AG08395 (cell line): ENCODE measurements at places on chromosomes 4 and X.
A peak's percentile ranks its signal among the peaks of the same experiment; 100 is the strongest.

GRCh38 chr4:101417046-101417445 is 69.7 kb upstream of the PPP3CA start:
- no peak for DNase-seq

GRCh38 chr4:101669832-101670188 is 120.7 kb upstream of the BANK1 start:
- DNase-seq, result no peak

- no peak for DNase-seq
Measured at GRCh38 chr4:95217197-95217596, 331.6 kb downstream of the UNC5C start.

DNA sequence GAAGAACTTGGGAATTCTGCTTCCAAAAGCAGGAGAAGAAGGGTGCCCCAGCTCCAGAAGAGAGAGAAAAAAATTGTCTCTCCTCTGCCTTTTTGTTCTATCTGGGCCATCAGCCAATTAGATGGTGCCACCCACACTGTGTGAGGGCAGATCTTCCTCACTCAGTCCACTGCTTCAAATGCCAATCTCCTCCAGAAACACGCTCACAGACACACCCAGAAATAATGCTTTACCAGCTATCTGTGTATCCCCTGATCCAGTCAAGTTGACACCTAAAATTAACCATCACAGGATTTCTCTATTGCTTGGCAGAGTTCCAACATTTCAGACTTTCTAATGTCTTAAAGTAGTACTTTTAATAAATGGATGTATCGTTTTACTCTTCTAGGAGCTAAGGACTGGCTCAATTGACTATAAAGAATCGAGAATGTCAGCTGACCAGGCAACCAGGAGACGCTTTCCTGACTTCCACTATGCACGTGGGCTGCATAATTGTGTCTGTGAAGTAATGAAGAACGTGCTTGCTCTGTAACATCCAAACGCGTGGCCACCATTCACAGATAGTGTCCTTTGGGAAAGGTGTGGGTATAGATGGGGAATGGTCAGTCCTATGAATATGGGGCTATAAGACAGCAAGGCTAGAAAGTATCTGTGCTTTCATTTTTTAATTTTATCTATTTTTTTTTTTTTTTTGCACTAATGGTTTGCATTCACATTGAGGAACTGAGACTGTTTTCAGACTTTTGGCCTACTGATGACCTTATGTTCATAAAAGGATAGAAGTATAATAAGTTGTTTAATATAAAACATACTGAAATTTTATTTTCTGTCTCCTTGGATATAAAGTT is 9.9 kb upstream of the SMIM20 start:
- no peak for DNase-seq

- DNase-seq, result no peak
Measured at GRCh38 chr4:174053895-174054294, 229.6 kb downstream of the FBXO8 start.

- DNase-seq, result no peak
Measured at GRCh38 chrX:145532176-145532780, 285.0 kb downstream of the SPANXN1 start.

DNA sequence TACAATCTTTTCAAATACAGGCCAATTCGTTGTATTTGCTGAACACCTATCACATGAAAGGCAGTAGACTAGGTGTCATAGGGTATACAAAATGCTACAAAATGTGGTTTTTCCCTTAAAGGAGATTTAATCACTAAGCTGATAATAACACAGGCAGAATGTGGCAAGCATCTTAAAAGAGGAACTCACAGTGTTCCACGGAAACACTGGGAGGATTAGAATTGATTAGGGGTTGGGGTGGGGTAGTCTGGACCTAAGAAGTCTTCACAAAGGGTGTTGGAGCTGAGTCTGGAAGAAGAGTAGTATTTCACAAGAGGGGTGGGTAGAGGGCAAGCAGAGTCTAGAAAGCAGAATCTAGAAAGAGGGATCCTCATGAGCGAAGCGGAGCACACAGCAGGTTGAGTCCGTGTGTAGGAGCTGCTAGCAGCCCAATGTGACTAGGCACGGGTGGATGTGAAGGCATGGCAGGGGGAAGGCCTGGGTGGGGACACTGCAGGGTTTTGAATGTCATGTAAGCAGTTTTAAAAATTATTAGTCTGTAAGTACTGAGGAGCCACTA is 123.6 kb downstream of the MGST2 start:
- DNase-seq, result no peak

DNA sequence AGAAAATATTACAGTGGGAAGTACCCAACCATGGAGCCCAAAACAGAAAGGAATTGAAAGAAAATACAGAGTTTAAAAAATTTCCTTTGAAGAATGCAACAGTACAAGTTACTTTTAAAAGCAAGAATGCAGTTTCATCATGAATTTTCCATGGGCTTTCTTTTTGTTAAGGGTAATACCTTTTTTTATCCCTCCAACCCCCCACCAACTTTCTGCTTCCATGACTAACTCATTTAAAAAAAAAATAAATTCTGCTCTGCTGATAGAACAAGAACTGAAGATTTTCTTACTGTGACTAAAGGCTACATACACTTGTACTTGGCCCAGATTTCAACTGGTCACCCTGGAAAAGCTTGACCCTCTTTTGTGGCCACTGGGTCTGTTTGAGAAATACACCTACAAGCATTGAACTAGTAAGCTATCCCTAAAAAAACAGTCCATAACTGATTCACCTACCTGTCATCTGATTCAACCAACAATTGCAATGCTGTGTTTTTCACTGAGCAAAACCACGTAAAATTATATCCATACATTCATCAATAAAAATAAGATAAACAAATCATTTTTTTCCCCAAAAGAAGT is 214.2 kb downstream of the NSUN7 start:
- DNase-seq, result no peak

DNA sequence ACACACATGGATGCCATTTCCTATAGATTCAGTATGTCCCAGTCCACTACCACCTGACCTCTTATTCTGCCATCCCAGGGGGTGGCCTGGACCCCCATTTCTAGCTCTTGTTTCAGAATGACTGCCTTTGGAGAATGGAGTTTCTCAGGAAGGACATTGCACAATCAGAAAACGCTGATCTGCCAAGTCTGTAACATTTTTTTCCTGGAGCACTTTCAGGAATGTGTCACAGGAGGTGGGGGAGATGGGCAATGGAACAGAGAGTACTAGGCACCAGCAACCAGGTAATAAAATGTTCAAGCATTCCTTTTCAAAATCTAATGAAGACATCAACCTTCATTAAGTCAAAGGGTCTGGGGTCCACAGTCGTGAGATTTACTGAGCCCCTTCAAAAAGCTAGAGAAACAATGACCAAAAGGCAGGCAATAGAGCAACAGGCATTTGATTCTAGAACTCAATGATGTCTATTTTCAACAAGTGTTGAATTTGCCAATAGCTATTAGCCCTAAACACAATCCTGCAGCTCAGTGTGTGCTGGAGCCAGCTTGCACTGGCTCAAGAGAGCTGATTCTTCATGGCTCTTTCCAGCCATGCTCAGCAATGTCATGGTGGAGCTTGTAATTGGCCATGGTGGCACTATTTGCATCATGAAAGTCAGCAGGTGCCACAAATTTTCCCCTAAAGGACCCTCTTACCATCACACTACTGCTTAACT is 87.1 kb downstream of the KDR start:
- peak; percentile 11 for DNase-seq

GRCh38 chr4:6916587-6917460 is 7.2 kb downstream of the TBC1D14 start:
- no peak for DNase-seq

DNA sequence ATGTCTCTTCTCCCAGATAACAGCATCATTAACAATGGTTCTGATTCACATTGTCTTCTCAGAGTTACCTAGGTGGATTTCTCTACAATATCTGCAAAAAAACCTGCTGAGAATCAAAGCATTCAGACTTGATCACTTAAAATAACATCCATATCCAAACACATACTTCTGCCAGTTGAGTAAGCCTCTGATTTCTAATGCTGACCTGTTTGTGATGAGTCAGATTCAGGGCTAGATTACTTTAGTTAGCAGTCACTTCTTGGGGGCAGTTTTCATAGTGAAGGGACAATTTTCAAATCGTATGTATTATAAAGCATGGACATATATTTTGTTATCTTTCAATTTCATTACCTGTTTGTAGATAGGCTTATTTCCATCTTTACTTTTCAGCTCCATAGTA is 35.5 kb downstream of the CCNI start:
- peak; percentile 40 for DNase-seq

GRCh38 chr4:152480901-152481300 is 55.0 kb downstream of the FBXW7 start:
- no peak for DNase-seq

GRCh38 chrX:44770121-44770520 is 73.7 kb upstream of the DUSP21 start:
- DNase-seq, result no peak

DNA sequence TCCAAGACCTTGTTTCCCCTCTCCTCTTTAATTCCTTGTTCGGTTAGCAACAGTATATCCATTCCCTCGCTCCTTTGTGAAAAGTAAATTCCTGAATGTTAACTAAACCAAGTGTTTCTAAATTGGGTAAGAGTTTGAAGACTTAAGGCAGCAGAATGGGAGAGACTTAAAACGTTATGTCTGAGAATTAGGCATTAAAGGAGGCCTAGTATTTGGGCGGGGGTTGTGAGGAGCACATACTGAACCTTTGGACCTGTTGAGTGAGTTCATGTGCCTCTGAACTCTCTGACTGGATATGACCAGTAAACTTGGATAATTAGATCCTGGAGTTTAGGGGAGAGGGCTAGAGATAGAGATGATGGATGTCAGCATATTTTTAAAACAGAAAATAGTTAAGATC is 1.2 kb downstream of the MSMO1 start:
- no peak for DNase-seq

GRCh38 chr4:181264893-181265292 is 978.3 kb upstream of the TENM3 start:
- no peak for DNase-seq

- no peak for DNase-seq
Measured at GRCh38 chr4:100876546-100876945, 358.7 kb upstream of the EMCN start.

DNA sequence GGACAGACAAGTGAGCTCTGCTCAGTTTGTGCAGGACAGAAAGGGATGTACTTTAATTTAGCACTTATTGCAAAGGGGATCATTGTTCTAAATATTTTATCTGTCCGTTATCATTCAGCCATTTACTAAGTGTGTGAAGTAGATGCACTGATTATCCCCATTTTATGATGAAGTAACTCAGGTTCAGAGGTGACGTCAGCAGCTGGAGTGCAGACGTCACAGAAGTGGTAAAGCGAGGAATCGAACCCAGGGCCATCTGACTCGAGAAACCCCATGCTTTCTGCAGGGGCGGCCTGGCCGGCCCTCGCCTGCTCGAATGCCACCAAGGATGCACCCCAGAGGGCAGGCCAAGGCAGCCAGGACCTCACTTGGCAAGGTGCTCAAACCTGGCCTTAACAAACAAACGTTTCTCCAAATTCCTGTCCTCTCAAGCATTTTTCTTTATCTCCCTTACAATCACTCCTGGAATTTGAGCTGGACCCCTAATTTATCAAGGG is 75.0 kb downstream of the DCTD start:
- DNase-seq, result no peak

DNA sequence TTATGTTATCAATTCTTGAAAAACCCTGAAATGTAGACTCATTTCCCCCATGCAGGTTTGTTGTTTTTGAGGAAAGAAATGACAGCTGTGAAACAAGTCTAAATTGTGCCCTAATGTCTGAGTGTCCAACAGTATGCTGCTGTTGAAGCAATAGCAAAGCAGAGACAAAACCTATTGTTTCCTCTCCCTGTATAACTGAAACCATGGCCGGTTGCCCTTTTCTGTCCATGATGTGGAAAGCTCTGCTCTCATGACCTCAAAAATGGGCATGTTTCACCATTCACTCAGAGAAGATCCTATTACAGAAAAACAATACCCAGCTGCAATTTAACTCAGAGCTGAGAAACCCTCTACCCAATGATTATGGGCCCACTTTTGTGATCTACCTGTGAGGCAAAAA is 312.6 kb upstream of the FTHL17 start:
- DNase-seq, result no peak
